ENCODE measurements at places on chromosomes 7 and 10. TPM values are rescaled to one million over a fixed set of nuclear protein-coding genes. Genes with fewer than 3 reads are reported as not detected.
A peak's percentile ranks its signal among the peaks of the same experiment; 100 is the strongest.

The TLL2 gene
- total RNA-seq: not detected

The CYREN gene
- 43.6 TPM for total RNA-seq

The GPR22 gene
- total RNA-seq: not detected

DNA sequence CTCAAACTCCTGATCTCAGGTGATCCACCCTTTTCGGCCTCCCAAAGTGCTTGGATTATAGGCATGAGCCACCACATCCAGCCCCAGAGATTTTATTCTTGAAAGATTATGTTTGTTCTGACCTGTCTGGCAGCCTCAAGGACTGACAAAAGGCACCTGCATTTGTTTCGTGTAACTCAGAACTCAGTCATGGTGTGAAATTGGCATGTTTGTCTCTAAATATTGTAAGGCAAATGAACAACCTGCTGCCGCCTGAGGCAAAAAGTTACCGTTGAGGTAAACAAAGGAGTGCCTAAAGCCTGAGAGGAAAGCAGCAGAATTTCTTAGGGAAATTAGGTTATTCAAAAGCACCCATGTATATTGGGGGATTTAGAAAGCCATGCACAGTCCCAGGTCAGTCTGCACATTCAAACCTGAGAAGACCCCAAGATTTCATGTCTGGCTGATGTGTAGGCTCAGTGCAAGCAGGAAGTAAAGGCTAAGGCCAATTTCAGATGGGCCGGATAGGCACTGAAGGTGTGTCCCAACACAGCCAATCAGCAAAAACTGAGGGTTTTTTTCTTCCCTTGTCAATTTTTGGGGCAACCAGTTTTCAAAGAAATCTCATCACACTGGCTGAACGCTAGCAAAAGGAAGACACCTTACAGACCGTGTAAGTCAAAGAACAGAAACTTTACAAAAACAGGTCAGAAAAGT lies 33.3 kb upstream of the HHEX start:
- H3K36me3 ChIP-seq: peaks cover 23% of the 10 kb centered on the region
- no peaks in the 10 kb centered on the region for H3K4me1 ChIP-seq
- no peak for DNase-seq
- no peak overlapping the region for H3K27ac ChIP-seq

- DNase-seq: no peak
- H3K27ac ChIP-seq: no peak overlapping the region
- H3K4me1 ChIP-seq: peaks cover 1% of the 10 kb centered on the region
- no peaks in the 10 kb centered on the region for H3K36me3 ChIP-seq
- no peaks in the 10 kb centered on the region for H3K27me3 ChIP-seq
Measured at GRCh38 chr10:99913831-99914235, 95.9 kb downstream of the DNMBP start.

GRCh38 chr7:142853739-142854371 lies 1.0 kb upstream of the EPHB6 start:
- peak overlapping the region; percentile 72 for H3K27ac ChIP-seq
- peak overlapping the region; percentile 93 for H3K4me3 ChIP-seq
- peaks cover 16% of the 10 kb centered on the region for H3K4me1 ChIP-seq
- no peaks in the 10 kb centered on the region for H3K36me3 ChIP-seq
- peak; percentile 73 for DNase-seq
- peaks cover 3% of the 10 kb centered on the region for H3K27me3 ChIP-seq

DNA sequence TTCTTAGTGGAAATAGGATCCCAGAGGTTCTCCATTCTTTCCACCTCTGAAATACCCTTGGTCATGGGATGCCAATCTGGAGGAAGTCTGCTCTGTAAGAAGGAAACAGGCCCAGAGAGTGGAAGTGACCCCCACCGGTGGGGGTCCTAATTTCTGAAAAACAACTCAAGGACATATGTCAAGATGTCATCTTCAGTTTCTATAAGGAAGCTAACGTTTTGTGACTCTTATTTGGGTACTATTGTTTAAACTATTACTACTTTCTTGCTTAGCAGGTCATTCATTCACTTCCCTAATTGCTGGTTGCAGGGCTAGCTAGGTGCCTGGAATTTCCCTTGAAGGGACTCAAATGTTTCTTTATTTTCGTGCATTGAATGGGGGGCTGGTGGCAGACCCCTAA lies 1.9 kb upstream of the ZNF775 start:
- H3K27me3 ChIP-seq: no peaks in the 10 kb centered on the region
- H3K27ac ChIP-seq: peak overlapping the region; percentile 33
- DNase-seq: no peak
- peaks cover 17% of the 10 kb centered on the region for H3K36me3 ChIP-seq
- H3K4me1 ChIP-seq: peaks cover 42% of the 10 kb centered on the region

- no peaks in the 10 kb centered on the region for H3K4me1 ChIP-seq
- no peak overlapping the region for H3K27ac ChIP-seq
- no peak overlapping the region for H3K4me3 ChIP-seq
Measured at GRCh38 chr10:117817116-117817515, 229.6 kb downstream of the RAB11FIP2 start.
